ENCODE measurements at places on chromosomes 5 and 9.

DNA sequence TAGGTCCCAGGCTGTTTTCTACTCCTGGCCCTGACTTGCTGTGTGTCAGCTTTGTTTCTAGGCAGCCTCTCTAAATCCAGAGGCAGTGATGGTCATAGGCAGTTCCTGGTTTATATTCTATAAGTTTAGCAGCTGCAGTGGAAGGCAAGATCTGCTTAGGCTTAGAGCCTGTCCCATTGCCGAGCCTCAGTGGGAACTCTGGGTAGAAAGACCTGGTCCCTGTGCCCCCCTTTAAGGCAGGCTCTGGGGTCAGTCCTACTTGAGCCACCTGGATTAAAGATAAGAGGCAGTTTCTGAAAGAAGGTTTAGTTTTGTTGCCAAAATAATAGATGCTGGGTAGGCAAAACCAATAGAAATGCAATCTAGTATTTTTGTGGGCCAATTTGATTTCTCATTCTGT is 13.6 kb downstream of the MCCC2 start:
- no peak for DNase-seq

DNA sequence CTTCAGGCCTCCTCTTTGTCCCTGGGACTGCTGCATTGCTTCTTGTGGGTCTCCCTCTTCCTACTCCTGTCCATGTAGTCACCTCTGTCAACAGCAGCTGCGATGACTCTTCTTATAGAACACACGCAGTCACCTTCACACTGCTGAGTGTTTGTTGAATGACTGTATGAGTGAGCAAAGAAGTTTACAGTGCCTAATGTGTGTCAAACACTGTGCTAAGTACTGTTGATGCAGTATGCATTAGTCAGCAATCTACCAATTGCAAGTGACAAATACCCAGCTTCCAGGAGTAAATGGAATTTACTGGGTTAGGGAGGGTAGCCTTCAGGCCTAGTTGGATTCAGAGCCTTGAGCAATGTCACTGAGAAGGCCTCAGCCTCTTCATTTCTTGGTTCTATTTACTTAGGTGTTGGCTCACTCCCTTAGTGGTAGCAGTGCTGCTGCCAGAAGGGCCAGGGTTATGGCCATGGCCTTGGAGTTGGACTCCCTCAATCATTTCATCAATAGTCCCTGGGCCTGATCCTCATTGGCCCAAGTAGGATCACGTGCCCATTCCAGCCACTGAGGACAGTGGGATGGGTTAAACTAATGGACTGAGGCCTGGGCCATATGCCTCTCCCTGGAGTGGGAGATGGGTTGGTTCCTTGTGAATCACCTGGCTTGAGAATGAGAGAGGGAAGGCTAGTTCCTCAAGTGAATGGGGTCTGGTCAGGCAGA is 93.5 kb downstream of the RGS3 start:
- no peak for DNase-seq

- DNase-seq: no peak
Observed at GRCh38 chr5:56845277-56845676, 29.9 kb downstream of the MAP3K1 start.

- DNase-seq: no peak
Observed at GRCh38 chr9:84314306-84314705, 26.3 kb downstream of the SLC28A3 start.

GRCh38 chr5:172123269-172123692 is 64.7 kb downstream of the STK10 start:
- no peak for DNase-seq

DNA sequence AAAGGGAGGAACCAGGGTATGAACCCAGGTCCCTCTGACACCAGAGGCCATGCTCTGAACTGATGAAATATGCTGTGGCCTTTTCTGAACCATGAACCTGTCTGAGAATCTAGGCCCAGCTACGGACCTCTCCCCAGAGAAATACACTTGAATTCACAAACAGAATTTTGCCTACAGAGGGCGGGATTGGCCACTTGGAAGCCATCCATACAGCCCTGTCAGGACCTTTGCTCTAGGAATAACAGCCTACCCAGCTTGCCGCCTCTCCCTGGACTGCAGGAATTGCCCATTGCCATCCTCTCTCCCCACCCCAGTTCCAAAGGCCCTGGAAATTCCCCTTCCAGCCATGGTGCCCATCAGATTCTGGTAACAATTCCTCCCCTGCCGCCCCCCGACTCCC is 26.6 kb downstream of the MORN5 start:
- no peak for DNase-seq

DNA sequence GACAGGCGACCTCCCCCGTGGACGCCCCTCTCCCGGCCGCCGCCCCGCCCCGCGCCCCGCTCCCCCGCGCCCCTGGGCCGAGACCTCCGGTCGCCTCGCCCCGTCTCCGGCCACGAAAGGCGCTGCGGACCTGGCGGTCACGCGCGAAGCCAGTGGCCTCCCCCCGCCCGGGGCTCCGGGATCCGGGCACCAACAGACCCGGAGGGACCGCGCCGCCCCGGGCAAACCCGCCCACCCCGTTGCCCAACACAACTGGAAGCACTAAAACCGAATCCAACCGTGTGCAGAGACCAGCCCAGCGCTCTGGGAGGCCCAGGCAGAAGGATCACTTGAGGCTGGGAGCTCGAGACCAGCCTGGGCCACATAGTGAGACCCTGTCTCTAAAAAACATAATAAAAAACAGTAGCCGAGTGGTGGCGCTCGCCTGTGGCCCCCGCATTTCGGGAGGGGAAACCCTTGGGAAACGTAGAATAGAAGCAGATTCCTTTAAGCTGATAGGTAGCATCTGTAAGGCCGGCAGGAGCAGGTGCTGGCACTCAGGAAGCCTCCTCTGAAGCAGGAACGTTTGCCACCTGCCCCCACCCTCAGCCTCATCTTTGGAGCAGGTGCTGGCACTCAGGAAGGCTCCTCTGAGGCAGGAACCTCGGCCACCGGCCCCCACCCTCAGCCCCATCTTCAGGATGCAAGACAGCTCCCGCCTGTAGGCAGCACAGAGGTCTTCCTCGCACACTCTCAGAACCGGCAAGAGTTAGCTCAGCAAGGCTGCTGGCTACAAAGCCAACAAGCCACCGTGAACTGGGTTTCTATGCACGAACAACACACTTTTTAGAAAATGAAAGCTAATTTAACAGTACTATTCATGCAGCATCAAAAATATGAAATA is 4.6 kb upstream of the SLC9A3 start:
- DNase-seq: no peak

- peak; percentile 68 for DNase-seq
Observed at GRCh38 chr9:129888293-129889121, 53.2 kb downstream of the USP20 start.

DNA sequence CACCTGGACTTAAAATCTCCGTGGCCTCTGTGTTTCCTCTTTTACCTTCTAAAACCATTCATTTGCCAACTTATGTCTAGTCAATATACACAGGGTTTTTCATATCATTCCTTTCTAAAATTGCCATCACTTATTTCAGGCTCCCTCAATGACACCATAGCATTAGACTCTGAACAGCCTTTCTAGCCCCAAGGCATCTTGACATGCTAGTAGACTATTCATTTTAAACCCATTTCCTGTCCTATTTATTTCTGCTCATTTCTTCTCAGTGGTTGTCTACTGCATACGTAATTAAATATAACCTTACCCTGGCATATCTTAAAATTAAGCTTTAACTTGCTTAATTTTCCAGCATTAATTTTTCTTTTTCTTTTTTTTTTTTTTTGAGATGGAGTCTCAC is 83.2 kb downstream of the PHAX start:
- DNase-seq: no peak

DNA sequence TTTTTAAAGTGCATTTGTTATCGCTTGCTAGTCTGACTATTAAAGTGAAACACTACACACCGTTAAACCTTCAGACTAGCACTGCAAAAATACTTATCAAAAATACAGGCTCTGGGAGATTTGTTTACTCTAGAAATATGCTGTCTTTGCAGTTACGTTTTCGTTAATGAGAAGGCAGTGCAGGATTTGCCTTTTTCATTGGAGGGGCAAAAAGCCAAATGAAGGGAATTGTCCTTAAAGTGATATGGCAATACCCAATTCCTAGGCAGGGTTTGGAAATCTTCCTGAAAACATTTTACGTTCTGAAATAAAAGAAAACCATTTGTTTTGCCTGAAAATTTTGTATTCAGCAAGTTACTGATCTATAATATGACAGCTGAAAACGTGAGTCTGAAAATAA is 1800.2 kb downstream of the MAT2B start:
- DNase-seq: no peak

DNA sequence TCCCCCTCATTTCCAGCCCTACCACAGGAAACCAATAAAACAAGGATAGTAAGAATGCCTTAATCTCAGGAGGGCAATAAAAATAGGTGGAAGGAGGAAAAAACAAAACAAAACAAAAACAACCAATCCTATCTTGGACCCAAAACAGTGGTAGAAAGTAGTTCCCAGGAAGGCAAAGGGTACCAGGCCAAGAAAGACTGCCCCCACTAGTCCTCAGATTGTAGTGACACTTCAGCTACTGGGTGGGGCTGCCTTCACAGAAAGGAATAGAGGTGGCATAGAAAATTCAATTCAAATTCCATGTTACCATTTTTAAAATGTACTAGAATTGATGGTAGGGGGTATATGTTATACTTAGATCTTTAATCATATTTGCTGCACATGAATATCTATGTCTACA is 59.3 kb downstream of the DPYSL3 start:
- DNase-seq: no peak

- DNase-seq: no peak
Observed at GRCh38 chr9:76725011-76725546, 39.2 kb upstream of the PCA3 start.

GRCh38 chr5:61622156-61622555 is 290.1 kb downstream of the ZSWIM6 start:
- DNase-seq: no peak

- DNase-seq: no peak
Observed at GRCh38 chr5:110096419-110096818, 406.7 kb downstream of the MAN2A1 start.

GRCh38 chr5:36482812-36483211 is 123.6 kb upstream of the SLC1A3 start:
- no peak for DNase-seq

DNA sequence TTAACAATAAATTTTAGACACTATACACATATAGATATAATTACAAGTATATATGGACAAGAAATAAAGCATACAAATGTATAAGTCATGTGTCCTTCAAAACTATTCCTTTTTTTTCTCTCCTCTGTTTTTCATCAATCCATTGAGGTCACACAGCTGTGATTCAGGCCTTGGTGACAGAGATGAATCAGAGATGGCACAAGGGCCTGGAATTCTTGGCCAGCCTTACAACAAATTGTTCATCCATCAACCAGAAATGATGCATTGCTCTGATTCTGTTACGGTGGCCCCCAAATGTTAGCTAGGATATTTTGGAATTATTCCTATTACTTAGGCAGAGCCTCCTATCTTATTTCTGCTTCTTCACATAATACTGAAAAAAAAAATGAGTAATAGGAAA is 108.7 kb upstream of the MPDZ start:
- no peak for DNase-seq

DNA sequence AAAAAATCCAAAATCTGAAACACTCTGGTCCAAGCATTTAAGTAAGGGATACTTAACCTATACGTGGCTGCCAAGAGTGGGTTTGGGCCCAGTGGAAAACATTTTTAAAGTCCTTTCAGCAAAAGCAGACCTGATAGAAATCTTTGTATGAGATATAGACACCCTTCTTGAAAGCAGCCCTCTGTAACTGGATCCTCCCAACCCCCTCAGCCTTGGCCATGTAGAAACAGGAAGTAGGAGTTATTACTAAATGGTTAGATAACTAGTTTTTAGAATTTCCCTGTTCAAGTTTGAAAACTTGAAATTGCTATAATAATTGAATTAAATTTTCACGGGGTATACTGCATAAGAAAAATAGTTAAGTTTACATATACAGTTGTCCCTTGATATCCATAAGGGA is 111.3 kb upstream of the PCA3 start:
- DNase-seq: no peak

DNA sequence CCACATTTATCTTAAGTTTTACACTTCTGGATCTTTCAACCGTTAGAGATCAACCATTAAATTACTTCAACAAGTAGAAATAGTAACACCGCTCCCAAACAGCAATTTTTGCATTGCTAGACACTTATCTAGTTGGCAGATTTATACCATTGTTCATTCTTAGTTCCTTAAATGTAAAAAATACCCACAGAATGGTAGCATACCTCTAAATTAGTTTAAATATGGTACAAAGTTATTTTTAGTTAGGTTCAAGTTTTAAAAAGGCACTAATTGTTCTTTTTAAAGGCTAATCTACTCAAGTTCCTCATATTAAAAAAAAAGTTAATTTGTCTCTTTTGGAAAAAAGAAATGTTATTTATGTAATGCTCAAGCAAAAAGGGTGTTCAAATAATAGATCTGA is 8.1 kb downstream of the PFDN1 start:
- no peak for DNase-seq

GRCh38 chr5:66356011-66356565 is 212.0 kb downstream of the SREK1 start:
- no peak for DNase-seq

All from stimulated activated CD8-positive, alpha-beta memory T cell treated with anti-CD3 and anti-CD28 coated beads, Interleukin-4, amount 100 ng/mL, for 4 hours (primary cell).